NCI-H2029 (cell line): ENCODE measurements at places on chromosomes 7 and 10.

DNA sequence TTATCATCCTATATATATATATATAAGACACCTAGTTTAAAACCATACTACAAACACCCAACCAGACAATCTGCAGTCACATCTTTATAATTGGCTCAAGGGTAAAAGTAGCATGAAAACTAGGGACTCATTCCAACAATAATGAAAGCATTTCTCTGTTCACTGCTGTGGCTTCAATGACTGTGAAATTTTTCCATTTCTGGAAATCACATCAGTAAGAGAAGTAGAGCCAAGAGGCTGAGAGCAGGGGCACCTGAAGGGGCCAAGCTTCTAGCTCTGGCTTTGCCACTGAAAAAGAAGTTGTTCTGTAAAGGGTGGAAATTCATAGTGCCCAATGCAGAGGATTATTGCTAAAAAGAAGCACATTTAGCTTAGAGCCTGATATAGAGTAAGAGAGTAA, 158.6 kb upstream of the GLI3 start:
- DNase-seq: no peak

DNA sequence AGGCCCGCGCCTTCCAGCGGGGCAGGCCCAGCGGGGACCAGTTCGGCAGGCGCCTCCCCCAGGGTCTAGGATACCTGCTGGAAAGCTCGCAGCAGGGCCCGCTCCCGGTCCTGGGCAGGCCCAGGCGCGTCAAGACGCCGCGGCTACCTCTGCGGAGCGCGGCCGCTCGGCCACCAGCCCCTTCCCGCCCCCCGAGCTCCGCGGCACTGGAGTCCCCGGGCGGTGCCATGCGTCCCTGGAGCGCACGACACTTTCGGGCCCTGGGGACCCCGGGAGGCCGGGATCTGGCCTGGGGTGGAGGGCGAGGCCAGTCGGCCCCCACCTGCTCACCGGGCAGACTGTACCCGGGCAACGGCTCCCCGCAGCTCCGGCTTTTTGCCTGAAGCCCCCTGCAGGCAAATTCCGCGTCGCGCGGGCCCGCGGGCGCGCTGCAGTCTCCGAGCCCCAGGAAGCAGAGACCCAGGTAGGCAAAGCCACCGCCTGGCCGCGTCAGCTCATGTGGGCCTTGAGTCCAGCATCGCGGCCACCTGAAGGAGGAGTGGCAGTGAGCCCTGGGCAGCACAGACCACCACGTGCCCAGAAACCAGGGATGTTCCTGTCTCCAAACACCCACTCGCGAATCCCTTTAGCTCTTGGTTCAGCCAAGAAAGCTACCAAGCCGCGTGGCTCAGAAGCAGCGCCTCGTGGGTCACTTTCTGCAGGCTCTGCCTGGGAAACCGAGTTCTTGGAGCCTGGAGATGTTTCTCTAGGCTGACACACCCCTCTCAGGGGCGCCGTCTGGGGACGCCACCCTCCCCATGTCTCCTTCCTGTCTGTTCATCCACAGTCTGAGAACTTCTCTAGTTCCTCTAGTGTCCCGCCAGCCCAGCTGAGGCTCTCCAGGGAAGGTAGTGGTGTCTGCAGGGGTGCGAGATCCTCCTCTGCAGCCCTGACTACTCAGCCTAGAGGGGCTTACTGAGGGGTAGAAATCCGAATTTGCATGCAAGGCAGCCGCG, 46.1 kb upstream of the APBB1IP start:
- DNase-seq: no peak

GRCh38 chr7:64877714-64878610, 25.1 kb upstream of the ZNF273 start:
- no peak for DNase-seq

- DNase-seq: no peak
Measured at GRCh38 chr10:74760086-74760979, 66.1 kb upstream of the KAT6B start.

- no peak for DNase-seq
Measured at GRCh38 chr10:52574697-52575096, 197.9 kb downstream of the MBL2 start.

GRCh38 chr7:18037609-18038008, 10.0 kb upstream of the PRPS1L1 start:
- no peak for DNase-seq

DNA sequence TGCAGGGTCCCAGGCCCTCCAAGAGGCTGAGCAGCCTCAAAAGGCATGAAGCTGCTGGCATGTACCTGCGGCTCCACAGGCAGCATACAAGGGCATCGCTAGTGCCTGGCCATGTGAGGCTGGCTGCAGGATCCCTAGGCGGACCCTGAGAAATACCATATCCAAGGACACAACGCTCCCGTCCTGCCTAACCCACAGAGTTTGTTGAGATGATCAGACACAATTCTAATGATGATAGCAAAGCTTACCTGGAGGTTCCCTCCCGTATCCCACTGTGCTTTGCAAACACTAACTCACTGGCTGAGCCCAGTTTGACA, 17.3 kb downstream of the CLRN3 start:
- DNase-seq: no peak

DNA sequence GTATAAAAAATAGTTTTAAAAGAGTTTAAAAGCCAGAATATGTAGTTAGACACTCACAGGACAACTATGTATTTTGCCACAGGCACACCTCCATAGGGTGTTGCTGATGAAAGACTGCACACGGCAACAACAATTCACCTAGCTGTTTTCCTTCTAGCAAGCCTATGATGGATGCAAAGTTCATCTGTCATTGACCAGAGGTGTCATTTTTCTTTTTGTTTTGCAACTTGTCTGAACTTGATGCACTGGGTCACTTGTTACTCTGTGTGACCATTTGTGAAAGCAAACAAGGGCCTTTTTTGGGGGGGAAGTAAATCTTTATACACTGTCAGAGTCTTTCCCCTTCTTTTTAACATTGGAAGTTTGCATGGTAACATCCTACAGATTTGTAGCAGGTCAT, 258.0 kb upstream of the SEMA3A start:
- DNase-seq: no peak

- DNase-seq: no peak
Measured at GRCh38 chr10:88270871-88271713, 312.0 kb downstream of the RNLS start.

DNA sequence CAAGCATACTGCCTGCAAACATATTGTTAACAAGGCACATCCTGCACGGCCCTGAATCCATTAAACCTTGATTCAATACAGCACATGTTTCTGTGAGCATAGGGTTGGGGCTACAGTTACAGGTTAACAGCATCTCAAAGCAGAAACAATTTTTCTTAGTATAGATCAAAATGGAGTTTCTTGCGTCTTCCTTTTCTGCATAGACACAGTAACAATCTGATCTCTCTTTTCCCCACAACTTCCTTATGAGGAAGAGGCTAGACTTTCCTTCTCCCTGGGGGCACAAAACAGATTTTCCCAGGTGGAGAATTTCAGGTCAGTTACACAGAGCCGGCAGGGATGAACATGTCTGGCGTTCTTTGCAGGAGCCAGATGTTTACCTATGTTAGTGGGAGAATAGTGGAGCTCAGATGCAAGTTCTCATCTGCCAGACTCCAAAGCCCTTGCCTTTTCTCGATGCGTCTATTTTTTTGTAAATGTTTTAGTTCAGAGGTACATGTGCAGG, 37.5 kb upstream of the PFKFB3 start:
- no peak for DNase-seq

- DNase-seq: no peak
Measured at GRCh38 chr7:155589001-155589980, 42.9 kb upstream of the CNPY1 start.

GRCh38 chr7:44288381-44288685, 37.1 kb downstream of the CAMK2B start:
- DNase-seq: no peak

GRCh38 chr7:26626156-26626555, 238.2 kb downstream of the SKAP2 start:
- no peak for DNase-seq

DNA sequence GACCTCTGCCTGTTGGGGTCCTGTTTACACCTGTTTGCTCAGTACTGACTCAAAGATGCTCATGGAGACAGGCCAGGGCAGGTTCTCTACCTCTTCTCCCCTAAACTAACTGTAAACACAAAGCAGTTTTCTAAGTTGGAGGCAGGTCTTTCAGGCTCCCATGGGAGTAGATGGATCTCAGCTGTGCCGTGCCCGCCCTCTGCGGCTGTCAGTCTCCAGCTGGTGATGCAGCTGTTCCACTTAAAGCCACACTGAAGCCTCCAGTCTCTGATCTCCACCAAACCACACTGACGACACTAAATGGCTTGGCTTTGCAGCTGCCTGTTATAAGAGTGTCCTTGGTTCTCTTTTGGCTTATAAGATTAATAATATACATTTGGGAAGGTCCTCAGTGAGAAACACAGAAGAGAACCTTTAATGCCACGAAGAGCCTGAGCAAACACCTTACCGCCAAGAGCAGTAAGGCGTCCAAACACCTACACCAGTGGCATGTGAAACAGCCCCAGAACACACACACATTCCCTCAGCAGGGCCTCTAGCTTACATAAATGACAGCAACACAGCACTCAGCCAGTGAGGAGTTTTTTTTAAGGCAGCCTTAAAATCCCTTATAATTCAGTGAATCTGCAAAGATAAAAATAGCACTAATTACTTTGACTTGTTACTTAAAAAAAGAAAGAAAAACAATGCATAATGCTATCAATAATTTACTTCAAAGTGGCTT, 60.4 kb upstream of the KCNIP2 start:
- no peak for DNase-seq

DNA sequence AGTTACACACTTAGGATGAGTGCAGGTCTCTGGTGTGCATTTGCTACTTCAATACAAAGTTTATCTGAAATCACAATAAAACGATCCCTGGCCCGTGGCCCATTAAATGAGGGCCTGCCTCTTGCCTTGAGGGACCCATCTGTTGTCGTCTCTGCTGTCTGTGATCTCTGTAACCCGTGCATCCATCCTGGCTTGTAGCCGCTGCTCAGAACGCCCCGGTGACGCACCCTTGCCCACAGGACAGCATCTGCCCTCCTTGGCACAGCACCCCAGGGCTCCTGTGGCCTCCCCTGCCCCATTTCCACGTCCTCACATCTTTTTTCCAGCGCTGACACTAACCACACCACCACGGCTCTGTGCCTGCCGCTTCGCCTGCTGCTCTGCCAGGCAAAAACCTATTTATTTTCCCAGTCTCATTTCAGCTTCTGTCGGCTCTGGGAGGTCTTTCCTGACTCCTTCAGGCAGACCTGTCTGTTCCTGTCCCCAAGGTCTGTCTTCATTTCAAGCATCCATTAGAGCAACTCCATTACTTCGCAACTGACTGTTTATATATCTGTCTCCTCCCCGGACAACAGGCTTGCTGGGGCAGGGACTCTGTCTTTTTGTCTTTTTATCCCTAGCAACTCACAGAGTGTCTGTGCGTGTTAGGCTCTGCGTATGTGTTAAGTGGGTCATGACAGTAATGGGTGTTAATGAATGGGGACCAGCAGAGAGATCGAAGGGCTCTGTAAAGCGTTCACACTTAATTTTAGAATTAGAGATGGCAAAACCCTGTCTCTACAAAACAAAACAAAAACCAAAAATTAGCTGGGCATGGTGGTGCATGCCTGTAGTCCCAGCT, 16.4 kb downstream of the CARD11 start:
- DNase-seq: no peak

DNA sequence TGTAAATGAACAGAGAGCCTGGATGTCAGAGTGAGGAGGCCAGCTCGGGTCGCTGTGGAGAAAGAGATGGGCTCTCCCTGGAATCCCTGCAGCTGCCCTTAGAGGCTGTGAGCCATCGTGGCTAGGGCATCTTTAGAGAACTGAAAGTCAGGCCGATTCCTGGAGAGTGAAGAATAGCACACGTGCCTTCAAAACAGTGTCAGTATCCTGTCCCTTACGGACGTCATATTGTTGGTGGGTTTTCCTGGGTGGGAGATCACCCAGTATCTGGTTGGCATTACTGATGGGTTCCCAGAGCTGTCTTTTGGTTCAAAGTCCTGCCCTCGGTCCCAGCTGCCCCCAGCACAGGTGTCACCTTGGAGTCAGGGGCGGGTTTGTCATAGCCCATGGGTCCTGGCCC, 25.3 kb downstream of the IKZF1 start:
- no peak for DNase-seq

DNA sequence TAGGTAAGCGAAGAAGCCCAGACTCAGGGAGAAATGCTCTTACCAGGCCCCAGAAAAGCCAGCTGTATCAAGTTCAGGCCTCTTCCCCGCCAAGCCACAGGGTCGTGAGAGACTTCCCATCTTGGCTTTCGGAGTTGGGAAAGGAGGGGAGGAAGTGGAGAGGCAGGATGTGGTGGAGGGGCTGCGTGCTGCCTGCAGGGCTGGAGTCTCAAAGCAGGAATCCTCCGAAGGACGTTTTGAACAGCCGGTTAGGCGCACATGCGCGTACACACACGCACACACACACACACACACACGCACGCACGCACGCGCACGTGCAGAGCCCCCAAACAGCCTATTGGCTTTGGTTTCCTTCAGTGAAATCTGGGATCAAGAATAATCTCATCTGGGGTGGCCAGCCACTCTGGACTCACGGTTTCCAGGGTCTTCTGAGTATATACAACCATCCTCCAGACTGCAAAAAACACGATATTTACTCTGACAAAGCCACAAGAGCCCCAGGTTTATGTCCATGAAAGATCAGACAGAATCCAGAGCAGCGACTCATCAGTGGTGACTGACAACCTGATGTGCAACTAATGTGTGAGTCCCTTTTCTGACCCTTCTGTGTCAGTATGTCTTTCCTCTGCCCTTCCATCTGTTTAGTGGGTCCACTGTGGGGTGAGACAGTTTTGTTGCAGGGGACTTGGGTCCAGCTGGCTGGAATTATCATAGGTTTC, 115.0 kb upstream of the ZNF438 start:
- no peak for DNase-seq

- no peak for DNase-seq
Measured at GRCh38 chr7:140920745-140921144, 4.0 kb downstream of the BRAF start.

GRCh38 chr7:74033372-74034311, 5.7 kb downstream of the ELN start:
- no peak for DNase-seq

DNA sequence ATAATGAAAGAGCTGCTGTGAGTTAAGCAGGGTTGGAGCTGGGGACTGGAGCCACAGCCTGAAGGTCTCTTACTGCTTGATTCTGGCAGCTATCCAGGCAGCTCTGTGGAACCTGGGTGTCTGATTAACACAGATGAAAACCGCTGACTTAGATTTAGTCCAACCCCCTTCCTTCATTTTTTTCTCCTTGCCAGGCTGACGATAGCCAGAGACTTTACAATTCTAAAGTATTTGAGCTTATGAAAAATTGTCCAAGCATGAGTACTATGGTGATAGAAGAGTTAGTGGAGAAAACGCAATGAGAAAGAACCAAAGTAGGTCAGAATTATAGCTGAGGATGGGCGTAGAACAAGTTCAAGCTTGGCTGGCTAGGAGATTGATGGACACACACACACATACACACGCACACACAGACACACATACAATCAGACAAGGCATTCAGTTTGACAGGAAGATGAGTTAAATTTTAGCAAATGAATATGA, 13.5 kb upstream of the GPR85 start:
- DNase-seq: no peak
